Activated naive CD4-positive, alpha-beta T cell (primary cell): ENCODE measurements at places on chromosomes 1 and 21.

DNA sequence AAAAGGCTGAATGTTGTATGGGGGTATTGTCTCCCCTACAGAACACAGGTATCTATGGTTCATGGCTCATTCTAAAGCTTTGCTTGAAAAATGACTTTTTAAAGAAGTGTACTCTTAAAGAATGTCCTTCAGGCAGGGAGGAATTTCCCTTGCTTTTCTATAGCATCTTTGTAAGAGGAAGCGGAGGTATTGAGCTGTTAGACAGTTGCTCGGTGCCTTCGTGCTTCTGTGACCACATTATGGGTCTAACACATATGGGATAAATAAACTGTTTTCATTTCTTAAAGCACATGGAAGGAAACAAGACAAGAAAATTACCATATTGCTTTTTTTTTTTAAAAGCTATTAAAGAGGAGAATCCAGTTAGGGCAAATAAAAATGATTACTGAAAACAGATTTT is 182.9 kb downstream of the NTNG1 start:
- no peak for DNase-seq

DNA sequence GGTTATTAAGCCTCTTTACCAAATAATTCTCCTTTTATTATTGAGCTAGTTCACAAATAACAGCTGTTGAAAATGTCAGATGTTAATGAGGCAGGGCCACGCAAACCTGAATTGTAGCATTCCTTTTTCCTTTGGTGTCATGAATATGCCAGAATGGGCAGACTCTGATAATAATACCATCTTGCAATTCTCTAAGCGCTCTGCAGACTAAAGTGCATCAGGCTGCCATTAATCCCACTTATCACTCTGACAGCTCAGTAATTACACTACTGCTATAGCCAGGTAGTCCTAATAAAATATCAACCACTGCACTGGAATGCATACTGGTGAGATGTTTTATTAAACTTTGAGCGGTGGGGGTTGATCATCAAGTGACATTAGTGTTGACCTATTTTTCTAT is 177.7 kb downstream of the DPYD start:
- DNase-seq, result no peak

DNA sequence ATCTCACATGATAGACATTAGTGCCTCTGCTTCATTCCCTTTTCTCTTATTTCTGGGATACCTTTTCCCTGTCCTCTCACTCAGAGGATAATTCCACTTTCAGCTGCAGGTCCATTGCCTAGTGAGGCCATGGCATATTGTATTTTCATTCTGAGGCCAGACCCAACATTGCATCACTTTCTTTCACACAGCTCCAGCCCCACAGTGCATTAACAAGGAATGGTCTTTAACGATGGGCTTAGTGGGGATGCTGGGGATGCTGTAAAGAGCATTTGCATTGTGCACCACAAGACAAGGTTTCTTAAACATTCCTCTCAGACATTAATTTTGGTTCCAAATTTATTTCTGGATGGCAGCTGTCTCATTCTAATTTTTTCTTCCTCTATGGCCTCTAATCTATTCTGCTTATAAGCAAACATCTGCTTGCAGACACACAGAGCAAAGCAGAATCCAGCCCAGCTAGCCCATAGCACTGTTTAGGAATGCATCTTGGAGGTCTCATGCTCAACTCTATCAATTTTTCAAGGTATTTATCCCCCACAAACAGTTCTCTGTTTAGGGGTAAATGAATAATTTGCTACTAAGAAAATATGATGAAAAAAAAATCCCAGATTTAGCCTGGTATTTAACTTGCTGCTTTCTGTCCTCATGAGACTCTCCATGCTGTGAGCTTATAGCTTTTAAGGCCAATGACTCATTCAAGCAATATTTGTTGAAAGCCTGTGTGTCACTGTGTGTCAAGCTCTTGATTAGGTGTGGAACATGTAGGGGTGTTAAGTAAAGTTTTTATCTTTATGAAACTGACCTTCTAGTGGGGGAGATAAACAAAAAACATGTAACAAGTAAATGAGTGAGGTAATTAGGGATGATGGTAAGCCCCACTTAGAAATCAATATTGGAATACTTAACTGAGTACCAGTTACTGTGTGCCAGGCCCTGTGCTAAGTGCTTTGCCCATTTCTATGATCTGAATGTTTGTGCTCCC is 44.5 kb upstream of the CCDC190 start:
- no peak for DNase-seq

DNA sequence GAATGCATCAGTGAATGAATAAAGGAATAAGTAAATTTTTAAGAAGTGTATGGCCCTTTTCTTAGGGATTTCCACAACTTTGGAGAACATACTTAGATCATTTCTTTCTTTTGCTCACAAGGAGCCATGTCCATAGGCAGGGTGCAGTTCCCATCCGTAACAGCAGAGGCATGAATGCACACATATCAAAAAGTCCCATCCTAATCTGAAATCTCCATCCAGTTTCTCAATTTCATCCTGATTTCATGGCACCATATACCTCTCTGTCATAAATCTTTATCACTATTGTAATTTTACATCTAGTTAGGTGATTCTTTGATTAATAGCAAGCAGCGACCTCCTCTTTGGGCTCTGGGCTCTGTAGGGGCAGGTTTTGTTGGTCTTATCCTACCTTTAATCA is 359.2 kb downstream of the RRAGC start:
- DNase-seq, result no peak

GRCh38 chr1:45545553-45546310 is 4.9 kb upstream of the AKR1A1 start:
- no peak for DNase-seq

DNA sequence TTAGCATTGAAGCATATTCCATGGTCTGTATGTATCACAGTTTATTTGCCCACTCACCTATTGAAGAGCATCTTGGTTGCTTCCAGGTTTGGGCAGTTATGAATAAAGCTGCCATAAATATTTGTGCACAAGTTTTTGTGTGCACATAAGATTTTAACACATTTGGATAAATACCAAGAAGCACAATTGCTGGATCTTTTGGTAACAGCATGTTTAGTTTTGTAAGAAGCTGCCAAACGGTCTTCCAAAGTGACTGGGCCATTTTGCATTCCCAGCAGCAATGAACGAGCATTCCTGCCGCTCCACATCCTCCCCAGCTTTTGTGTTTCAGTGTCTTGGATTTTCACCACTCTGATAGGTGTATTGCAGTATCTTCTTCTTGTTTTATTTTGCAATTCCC is 62.7 kb downstream of the PDE9A start:
- no peak for DNase-seq

DNA sequence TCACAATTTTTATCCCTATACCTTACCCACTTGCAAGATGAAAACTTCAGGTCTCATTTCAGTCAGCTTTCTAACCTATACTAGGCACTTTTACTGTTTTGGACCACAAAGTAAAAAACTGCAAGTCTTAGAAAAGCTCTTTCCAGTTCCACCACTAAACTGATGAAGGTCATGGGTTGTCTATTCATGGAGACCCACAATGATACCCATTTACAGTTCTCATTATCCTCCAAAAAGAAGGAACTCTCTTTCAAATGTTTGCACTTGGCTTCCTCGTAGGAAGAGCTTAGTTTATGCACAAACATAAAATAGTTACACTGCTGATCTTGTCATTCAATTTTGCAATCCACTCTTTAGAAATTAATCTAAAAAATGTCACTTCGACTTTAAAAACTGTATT is 9.3 kb downstream of the ZNF281 start:
- DNase-seq, result no peak

GRCh38 chr1:24990779-24991641 is 60.9 kb upstream of the RUNX3 start:
- no peak for DNase-seq

- DNase-seq, result no peak
Observed at GRCh38 chr1:168506204-168506819, 37.5 kb downstream of the XCL2 start.

GRCh38 chr21:29343519-29343918 is 44.8 kb downstream of the BACH1 start:
- no peak for DNase-seq
